ENCODE measurements at places on chromosomes 5 and 9.

DNA sequence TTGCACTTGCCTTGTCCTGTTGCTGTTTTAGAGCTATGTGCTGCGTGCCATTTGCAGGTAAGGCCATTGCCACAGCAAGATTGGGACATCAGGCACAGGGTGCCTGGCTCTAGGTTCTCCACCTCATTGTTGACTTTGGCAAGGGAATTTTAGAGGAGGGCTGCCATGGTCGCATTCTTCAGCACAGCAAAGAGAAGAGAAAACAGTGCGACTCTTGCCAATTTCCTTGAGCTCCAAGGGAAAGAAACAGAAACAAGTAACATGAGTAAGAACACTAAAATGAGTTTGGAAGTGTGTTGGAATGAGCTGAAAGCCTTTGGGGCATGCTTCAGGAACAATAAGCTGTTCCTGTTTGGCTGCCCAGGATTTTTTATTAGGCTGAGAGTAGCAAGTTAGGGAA, 188.1 kb upstream of the IL12B start:
- no peak for DNase-seq

- no peak for DNase-seq
These were observed 42.7 kb downstream of the NKD2 start for GRCh38 chr5:1051366-1051720.

GRCh38 chr5:126896170-126896702, 119.3 kb downstream of the LMNB1 start:
- DNase-seq: no peak

- no peak for DNase-seq
These were observed 203.0 kb upstream of the TUT7 start for GRCh38 chr9:86557063-86557766.

DNA sequence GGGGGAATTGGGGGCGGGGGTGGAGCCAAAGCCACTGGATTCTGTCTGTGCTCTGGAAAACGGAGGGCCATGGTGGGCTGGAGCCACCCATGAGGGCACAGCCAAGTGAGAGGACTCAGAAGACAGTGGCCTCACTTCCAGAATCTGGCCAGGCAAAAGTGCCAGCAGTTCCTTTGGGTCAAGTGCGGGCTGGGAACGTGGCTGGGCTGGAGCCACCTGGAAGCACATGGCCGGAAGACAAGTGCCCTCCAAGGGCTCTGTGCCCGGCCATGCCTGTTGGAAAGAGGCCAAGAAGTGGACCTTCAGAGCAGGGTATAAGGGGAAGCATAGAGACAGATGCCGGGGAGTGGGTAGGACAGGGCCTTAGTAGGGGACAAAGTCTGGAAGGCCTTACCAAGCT, 11.7 kb upstream of the SH3PXD2B start:
- DNase-seq: no peak

Measured in activated CD8-positive, alpha-beta memory T cell treated with anti-CD3 and anti-CD28 coated beads for 1 hour (primary cell).